Activated CD8-positive, alpha-beta memory T cell treated with anti-CD3 and anti-CD28 coated beads, Interleukin-2, amount 10 ng/mL, durations not matched to agents 7 days and 5 days (primary cell): ENCODE measurements at places on chromosomes 11 and 22. TPM values are rescaled to one million over a fixed set of nuclear protein-coding genes. Genes with fewer than 3 reads are reported as not detected.
A peak's percentile ranks its signal among the peaks of the same experiment; 100 is the strongest.

DNA sequence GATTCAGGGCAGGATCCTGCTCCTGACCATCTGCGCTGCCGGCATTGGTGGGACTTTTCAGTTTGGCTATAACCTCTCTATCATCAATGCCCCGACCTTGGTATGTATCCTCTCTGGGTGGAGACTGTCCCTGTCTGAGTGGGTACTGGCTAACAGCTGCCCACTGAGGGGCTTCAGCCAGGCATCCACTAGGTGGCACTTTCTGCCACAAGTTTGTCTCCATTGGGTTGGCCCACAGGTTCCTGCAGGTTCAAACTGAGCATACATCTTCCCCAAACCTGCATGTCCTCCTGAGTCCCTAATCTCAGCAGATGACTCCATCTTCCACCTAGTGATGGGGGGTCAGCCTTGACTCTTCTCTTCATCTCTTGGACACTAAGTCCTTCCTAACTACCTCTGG is 4.4 kb downstream of the SLC2A11 start:
- H3K4me1 ChIP-seq: peaks cover 14% of the 10 kb centered on the region
- H3K4me3 ChIP-seq: no peak overlapping the region
- H3K36me3 ChIP-seq: no peaks in the 10 kb centered on the region
- DNase-seq: peak; percentile 74

NLRP10 gene
- not detected for total RNA-seq

DNA sequence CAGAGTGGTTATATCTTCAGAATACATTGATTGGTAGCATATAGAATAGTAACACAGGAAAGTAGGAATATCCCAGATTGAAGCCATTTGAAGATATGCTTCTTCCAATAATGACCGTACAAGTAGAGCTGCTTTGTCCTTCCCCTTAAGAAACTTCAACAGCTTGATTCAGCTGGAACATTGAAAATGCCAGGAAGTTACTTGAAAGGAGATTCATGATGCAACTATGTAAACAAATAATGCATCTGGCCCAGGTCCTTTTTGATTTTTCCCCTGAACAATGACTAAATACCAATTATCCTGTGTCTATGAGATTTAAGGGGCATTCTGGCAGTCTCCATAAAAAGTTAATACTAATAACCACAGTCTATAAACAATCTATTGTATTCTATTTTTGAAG is 3.0 kb downstream of the DKK3 start:
- H3K27me3 ChIP-seq: peaks cover 81% of the 10 kb centered on the region
- H3K4me3 ChIP-seq: no peak overlapping the region
- H3K27ac ChIP-seq: no peak overlapping the region

- DNase-seq: no peak
- no peaks in the 10 kb centered on the region for H3K4me1 ChIP-seq
- H3K27me3 ChIP-seq: no peaks in the 10 kb centered on the region
These were observed 181.5 kb downstream of the CWF19L2 start for GRCh38 chr11:107276077-107276476.

HOATZ gene
- total RNA-seq: not detected

MGAT3 gene
- total RNA-seq: 3.6 TPM

DNA sequence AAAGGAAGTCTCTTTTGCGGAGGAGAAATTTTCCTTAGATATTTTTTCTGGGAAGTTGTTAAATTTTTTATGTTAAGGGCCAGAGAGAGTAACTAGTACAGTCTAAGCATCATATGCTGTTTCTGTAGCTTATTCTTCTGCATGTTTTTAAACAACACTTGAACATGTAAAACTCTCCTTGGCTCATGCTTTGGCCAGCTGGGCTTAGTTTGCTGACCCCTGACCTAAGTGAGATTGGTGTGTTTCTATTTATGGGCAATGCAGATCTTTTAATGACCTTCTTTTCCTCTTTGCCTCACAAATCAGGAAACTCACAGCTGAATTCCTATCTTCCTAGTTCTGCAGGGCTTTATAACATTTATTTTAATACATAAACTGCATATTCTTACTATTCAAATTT is 942.5 kb downstream of the OPCML start:
- no peak overlapping the region for H3K27ac ChIP-seq
- no peak for DNase-seq
- no peaks in the 10 kb centered on the region for H3K4me1 ChIP-seq
- H3K4me3 ChIP-seq: no peak overlapping the region

ANO5 gene
- 0.16 TPM for total RNA-seq

DNA sequence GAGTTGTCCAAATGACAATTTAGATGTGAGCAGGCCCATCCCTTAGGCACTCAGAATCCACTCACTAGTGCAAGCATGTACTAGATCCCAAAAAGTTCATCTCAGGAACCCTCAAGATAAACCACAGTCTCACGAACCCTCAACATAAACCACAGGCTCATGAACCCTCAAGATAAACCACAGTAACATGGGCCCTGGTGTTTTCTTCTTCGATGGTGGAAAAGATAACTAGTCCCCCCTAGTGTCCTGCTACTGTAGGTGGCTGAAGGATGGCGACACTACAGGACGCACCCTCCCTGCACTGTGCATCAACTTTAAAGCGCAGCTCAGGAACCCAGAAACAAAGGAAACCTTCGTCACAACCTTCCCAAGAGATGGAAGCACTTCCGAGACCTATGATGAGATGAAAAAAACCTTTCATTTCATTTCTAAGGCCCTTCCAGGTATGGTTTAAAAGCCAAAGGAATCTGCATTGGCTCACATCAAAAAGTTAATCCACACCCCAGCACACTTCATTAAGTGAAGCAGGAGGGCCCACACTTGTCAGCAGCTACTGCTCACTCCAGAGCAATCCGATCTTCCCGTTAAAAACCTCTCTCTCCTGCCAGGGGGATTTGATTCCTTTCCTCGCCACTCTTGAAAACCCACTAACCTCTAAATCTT is 2.4 kb downstream of the LARGE1 start:
- H3K27ac ChIP-seq: no peak overlapping the region
- no peak for DNase-seq
- H3K36me3 ChIP-seq: peaks cover 2% of the 10 kb centered on the region
- peaks cover 9% of the 10 kb centered on the region for H3K4me1 ChIP-seq
- no peak overlapping the region for H3K4me3 ChIP-seq
- H3K27me3 ChIP-seq: peaks cover 40% of the 10 kb centered on the region

DNA sequence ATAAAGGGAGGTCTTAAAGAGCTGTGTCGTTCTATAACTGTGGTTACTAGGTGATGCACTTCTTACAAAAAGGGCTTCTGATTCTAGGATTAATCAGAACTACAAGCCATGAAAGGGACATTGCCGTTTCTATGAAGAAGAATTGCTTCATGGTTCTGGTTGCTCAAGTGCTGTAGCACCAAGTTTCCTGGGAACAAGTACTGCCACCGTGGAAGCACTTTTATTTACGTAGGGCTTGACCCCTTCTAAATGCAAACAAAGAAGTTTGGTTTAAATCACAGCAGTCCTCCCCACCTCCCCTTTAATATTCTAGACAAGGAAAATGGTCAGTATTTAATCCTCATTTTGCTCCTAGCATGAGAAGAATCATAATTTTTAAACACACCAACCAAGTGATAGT is 9.8 kb downstream of the YAP1 start:
- peaks cover 2% of the 10 kb centered on the region for H3K4me1 ChIP-seq
- H3K27ac ChIP-seq: no peak overlapping the region
- peaks cover 32% of the 10 kb centered on the region for H3K27me3 ChIP-seq
- H3K36me3 ChIP-seq: no peaks in the 10 kb centered on the region
- DNase-seq: no peak

GRCh38 chr11:8832571-8833260 is 78.3 kb upstream of the AKIP1 start:
- H3K27me3 ChIP-seq: peaks cover 20% of the 10 kb centered on the region
- peaks cover 18% of the 10 kb centered on the region for H3K4me1 ChIP-seq
- DNase-seq: peak; percentile 54
- no peaks in the 10 kb centered on the region for H3K36me3 ChIP-seq

- no peaks in the 10 kb centered on the region for H3K27me3 ChIP-seq
- H3K4me1 ChIP-seq: no peaks in the 10 kb centered on the region
- DNase-seq: peak; percentile 28
- peaks cover 13% of the 10 kb centered on the region for H3K36me3 ChIP-seq
These were observed 40.9 kb downstream of the RNF141 start for GRCh38 chr11:10499874-10500601.

- H3K4me3 ChIP-seq: no peak overlapping the region
- peaks cover 25% of the 10 kb centered on the region for H3K4me1 ChIP-seq
- H3K36me3 ChIP-seq: peaks cover 77% of the 10 kb centered on the region
- H3K27ac ChIP-seq: peak overlapping the region; percentile 66
- no peaks in the 10 kb centered on the region for H3K27me3 ChIP-seq
These were observed 11.2 kb downstream of the C11orf58 start for GRCh38 chr11:16749666-16750065.

DNA sequence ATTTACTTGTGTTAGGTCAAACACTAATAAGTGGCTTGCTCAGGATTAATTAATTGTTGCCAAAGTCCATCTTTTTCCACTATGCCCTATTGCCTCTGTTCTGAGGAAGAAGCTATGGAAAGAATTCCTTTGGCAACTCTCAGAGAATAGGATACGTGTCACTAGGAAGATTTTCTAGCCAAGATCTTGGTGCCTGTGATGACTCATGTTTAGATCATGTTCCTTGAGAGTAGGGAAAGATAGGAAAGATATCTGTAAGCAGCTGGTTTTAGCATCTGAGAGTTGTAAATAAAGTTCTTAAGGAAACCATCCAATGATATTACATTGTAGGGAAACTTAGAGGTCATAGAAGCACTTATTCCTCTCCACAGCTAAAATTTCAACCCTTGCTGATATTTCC is 15.7 kb downstream of the SLN start:
- no peak overlapping the region for H3K27ac ChIP-seq
- H3K4me1 ChIP-seq: no peaks in the 10 kb centered on the region
- peaks cover 48% of the 10 kb centered on the region for H3K27me3 ChIP-seq

DNA sequence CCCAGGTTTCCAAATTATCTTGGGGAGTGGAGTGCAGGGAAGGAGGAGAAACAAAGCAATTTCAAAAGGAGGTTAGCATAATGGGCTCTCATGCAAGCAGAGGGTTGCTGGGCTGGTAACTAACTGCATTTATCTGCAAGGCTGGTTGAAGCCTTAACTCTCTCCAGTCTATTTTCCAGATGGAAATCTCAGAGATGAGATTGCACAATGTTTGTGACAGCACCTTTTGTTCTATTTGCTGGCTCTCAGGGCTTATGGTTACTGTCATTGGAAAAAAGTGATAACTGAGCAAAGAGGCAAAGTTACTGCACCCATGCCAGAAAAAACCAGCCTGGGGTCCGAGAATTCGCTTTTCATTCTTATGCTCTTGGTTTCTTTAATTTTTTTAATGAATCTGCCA is 33.2 kb downstream of the ABCC8 start:
- H3K4me3 ChIP-seq: no peak overlapping the region
- no peak for DNase-seq
- H3K36me3 ChIP-seq: no peaks in the 10 kb centered on the region
- peaks cover 7% of the 10 kb centered on the region for H3K4me1 ChIP-seq
- peaks cover 27% of the 10 kb centered on the region for H3K27me3 ChIP-seq

DNA sequence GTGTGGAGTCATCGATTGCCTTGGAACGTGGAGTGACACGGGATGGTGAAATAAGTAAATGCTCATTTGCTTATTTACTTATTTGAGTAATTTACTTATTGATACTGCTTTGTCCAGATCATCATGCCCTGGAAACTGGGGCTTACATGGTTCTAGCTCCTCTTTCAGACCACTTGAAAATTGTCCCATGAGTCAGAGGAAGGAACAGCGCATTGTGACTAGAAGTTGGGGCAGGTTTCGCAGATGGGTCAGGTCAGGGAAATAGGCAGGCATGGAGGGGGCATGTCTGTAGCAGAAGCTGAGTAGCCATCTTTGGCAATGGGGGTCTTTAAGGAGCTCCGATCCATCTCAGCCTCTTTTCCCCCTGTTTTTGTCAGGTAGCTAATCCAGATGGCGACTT is 104.2 kb upstream of the SORL1-AS1 start:
- no peak overlapping the region for H3K4me3 ChIP-seq
- H3K27ac ChIP-seq: no peak overlapping the region
- peaks cover 16% of the 10 kb centered on the region for H3K36me3 ChIP-seq
- no peaks in the 10 kb centered on the region for H3K27me3 ChIP-seq

DNA sequence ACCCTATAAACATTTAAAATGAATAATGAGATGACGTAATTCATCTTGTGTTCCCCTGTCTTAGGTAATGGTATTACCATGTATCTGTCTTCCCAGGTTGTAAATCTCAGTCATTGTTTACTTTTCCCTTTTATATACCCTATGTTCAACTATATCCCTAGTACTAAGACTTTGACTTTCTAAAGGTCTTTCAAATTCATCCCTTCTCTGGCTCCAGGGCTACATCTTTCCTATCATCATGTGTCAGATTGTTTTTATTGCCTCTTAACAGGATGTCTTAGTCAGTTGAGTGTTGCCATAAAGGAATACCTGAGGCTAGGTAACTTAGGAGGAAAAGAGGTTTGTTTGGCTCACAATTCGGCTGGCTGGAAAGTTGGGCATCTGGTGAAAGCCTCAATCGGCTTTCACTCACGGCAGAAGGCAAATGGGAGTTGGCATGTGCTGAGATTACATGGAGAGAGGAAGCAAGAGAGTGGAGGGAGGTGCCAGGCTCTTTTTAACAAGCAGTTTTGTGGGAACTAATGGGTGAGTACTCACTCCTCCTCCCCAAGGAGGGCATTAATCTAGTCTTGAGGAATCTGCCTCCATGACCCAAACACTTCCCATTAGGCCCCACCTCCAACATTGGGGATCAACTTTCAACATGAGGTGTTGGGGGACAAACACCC is 11.6 kb upstream of the DLAT start:
- DNase-seq: no peak
- peaks cover 2% of the 10 kb centered on the region for H3K36me3 ChIP-seq
- no peak overlapping the region for H3K27ac ChIP-seq
- no peaks in the 10 kb centered on the region for H3K4me1 ChIP-seq
- peaks cover 16% of the 10 kb centered on the region for H3K27me3 ChIP-seq
- H3K4me3 ChIP-seq: no peak overlapping the region

- H3K36me3 ChIP-seq: no peaks in the 10 kb centered on the region
- H3K4me1 ChIP-seq: peaks cover 16% of the 10 kb centered on the region
- peak overlapping the region; percentile 64 for H3K4me3 ChIP-seq
- DNase-seq: no peak
- peaks cover 6% of the 10 kb centered on the region for H3K27me3 ChIP-seq
These were observed 1.4 kb downstream of the PLXNB2 start for GRCh38 chr22:50305923-50306566.

DDIAS gene
- 12.0 TPM for total RNA-seq

DNA sequence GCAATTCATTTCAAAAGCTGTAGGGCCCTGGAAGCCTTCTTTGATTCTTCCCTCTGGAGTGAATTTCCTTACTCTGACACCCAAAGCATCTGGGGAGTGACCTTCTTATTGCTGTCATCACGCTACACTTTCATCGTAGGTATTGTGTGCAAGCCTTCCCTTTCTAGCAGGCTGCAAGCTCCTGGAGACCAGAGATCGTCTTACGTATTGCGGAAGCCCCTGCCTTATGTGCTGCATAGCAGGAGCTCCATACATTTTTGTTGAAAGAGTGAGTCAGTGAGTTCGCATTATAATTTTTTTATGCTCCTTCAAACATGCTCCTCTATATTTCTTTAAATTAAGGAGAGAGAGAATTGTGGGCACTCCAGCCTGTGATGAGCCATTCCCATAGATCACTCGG is 21.2 kb upstream of the TMEM218 start:
- H3K27me3 ChIP-seq: peaks cover 45% of the 10 kb centered on the region
- H3K36me3 ChIP-seq: no peaks in the 10 kb centered on the region
- H3K27ac ChIP-seq: no peak overlapping the region
- no peak for DNase-seq
- H3K4me3 ChIP-seq: no peak overlapping the region
- no peaks in the 10 kb centered on the region for H3K4me1 ChIP-seq
